ENCODE measurements at places on chromosomes 2 and 18.

DNA sequence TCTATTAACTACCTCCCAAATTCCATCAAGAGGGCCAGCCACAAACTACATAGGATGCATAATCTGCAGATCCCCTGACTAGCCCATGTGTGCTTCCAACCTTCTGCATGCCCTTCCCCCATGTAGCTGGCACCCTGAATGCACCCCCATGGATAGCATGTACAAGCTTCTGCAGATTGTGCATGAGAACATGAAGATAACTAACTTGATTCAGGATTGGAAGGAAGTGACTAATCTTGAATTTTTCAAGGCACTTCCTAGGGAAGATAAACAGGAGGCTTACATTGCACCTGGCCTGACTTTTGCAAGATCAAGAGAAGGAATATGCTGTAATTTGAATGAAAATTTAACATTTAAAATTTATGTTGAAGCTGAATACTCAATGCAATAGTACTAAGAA lies 66.7 kb downstream of the CDC42EP3 start:
- no peak for DNase-seq

DNA sequence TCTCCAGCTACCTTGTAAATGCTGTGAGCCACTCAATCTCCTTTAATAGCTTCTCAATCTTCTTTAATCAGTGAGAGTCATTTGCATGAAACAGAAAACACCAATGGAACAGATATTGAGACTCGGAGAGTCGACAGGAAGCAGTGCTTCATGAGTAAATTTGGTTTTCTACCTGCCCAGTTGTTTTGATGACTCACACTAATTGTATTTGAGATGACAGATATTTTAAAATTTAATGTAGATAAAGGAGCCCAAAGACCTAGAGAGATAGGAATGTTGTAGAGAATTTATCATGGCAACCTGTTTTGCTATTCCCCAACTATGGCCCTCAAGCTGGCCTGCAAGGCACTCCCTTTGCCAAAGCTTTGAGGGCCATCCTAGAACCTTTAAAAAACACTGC lies 119.1 kb downstream of the CDC42EP3 start:
- DNase-seq = no peak

DNA sequence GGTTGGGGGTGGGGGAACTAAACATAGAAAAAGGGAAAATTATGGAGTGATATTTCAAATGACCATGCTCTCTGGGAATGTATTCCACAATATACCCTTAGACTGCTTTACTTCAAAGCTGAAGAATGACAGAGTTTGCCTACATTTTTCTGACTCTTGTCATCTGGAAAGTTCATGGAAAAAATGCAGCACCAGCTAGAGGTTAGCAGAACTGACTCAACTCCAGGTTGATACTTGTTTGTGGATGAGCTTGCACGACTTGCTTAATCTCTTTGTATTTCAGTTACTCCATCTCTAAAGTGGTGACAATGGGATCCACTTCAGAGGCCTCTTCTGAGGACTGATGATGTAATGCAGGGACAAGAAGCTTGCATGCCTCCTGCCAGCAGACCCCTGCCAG lies 824.0 kb upstream of the ID2 start:
- no peak for DNase-seq

DNA sequence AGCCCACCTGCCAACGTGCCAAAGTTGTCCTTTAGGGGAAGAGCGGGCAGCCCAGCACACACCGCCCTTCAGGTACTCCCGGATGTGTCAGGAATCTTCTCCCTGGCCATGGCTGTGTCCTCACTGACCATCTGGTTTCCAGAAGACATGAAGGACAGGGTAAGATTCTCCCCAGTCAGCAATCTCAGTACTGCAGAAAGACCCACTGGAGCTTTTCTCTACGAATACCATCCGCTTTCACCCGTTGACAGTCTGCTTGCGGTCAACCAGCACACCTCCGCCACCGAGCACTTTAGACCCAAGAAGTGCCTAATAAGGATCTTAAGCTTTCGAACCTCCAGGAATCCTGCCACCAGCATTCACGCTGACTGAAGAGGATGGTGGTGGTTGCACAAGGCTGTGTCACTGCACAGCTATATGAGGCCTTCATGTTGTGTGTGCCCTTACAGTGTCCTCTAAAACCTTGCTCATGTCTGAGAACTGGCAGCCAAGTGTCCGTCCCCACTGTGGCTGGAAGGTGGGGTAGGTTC lies 42.7 kb upstream of the ITM2C start:
- no peak for DNase-seq

DNA sequence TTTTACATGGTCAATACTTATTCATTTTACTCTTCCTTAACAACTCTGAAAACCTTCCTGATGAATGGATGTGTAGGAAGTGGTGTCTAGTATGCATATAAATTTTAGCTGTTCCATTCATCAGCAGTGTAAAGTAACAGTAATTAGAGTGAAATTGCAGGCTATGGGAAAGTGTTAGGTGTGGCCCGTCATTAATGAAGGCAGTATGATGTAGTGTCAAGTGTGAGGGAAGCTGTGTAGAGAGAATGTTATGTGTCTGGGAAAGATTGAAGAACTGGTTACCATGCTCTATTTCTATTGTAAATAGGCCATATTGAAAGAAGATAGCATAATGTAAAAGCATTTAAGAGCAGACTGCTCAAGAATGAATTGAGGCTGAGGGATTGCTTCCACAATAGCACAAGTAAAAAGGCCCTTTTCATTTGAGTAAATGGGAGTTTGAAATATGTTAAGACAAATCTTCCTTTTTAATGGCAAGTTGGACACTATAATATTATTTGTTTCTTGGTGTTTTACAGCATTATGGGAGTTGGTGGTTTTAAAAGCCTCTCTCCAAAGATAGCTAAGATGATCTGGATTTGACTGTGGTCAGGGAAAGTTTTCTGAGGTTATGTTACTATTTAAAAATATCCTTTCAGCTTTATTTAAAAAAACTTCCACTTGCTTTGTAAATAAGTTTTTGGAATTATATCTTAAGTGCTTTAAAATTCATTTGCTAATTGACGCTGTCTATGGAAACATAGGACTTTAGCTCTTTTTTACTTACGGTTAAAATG lies 401.0 kb upstream of the ZEB2 start:
- no peak for DNase-seq

DNA sequence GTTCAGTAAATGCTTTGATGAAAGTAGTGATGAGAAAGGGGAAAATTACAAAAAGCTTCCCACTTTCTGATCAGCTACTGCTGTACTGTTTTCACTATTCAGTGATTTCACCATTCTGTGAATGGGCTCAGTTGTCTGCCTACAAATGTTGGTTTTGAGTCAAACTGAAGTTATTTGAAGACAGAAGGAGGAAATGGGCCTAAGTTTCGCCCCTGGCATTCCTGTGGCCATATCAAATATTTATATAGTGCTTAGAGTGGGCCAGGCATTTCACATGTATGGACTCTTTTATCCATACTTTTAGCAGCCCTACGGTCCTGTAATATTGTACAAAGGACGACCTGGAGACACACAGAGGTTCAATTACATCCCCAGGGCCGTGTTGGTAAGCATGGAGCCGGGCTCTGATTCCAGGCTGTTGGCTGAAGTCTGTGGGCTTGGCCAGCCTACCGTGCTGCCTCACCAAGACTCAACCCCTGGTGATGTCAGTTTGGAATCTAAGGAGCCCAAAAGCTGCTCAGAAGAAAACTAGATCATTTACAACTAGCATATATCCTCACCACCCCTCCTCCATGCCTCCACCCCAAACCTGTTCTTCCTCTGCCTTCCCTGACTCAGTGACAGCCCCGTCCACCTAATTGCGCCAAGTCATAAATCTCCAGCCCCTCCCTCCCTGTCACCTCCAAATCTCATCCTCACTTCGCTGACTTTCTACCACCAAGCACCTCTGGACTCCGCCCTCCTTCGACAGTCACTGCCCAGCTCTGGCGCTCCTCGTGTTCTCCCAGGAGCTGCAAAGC lies 10.1 kb upstream of the GRHL1 start:
- no peak for DNase-seq

DNA sequence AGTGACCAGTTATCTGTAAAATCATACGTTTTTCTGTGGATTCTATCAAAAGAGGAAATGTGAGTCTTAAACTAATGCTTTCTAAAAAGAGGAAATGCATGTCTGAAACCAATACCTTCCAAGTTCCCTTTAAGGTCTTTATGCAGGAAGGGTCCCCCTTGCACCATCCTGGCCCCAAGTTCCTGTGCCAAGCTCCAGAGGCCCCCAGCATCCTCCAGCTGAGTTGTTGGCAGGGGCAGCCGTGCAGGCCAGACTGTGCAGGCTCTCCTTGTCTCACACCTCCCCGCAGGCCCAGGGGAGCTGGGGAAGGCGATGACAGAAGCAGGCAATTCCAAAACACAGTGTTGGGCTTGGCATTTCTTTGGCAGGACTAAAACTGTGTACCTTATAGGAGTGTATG lies 39.2 kb downstream of the DPYSL5 start:
- no peak for DNase-seq

DNA sequence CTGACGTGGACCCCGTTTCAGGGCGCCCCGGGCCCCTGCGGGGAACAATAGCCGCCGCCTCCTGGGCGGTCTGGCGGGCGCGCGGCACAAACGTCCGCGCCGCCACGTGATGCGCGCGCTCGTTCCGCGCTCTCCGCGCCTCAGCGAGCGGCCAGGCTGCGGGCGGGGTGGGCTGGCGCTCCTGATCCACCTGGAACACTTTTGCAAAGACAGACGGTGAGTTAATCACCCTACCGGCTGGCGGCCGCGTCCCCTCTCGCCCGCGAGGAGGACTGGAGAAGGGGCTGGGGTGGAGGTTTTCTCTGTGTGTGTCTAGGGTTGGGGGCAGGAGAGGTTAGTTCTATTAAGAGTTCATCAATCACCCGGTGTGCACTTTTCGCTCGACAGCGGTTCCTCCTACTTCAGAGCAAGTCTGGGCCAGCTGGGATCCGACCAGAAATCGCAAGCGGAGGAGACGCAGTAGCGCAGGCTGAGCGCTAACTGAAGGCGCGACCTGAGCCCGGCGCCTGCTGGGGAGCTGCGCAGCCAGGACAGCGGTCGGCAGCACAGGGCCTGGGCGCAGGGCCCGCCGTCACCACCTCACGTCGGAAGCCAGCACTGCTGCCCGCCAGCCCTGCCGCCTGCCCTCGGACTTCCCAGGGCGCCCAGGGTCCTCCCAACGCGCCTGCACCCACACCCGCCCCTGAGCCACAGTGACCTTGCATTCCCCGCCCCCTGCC lies 10.3 kb upstream of the HOXD1 start:
- DNase-seq = no peak

DNA sequence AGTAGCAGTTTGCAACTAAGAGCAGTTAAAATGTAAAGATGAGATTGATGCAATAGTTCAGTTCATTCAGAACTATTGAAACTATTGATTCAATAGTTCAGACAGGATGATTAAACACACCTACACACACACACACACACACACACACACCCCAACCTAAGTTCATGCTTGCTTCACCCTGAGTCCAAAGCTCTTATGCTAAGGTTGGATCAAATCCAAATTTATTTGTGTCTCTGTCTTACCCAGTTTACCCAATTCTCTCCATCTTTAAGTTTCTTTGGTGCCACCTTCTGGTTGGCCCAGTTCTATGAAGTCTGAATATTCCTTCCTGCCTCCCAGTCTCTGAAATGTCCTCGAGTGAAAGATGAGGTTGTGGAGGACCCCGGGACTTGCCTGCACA lies 5.1 kb downstream of the SERPINB8 start:
- DNase-seq = no peak

DNA sequence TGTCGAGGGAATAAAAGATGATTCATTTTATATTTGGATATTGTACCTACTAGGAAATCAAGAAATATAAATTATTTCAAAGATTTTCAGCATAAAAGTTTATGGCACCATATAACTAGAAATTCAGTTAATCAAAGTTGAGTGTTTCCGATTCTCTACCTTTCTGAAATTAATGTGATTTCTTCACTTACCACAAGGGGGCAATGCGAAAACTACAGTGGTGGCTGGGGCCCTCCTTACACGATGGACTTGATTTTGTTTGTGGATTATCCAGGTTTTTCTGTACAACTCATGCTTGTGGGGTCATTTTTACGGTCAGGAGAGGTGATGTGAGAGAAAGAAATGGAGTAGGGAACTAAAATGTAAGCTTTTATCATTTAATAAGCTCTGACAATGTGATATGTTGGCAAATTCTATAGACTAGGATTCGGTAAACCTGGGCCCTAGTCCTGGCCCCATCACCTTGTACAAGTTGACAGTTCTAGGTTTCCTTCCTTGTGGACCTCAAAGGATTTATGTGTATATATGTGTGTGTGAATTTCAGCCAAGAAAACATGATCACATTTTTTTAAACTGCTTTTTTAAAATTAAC lies 47.6 kb downstream of the G6PC2 start:
- DNase-seq = peak; percentile 13

DNA sequence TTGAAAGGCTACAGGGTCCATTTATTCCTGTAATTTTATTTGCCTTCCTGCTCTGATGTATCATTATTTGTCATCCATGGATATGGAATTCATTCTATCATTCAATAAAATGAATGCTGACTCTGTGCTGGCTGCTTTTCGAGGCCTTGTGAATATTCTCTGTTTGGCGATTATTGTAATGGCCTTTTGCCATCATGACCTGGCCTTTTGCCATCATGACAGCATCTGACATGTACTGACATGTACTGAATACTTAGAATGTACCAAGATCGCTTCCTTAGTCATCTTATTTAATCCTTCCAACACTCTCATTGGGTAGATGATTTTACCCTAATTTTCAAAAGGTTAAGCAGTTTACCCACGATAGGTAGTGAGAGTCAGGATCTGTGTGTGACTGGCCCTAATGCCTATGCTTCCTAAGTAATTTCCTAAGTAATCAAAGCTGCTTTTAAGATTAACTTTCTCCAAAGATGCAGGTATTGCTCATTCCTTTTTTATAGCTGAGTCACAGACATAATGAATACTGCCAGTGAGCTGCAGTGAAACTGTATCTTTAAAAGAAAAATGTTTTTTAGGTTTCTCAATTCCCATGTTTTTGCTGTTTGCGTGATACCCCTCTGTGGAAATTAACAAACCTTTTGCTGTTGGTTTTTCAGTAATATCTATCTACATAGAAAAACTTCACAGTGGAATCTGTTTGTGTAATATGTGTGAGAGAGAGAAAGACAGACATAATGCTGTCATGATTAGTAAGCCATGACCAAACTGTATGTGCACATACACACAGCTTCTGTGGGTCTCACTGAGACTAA lies 127.8 kb downstream of the CERS6 start:
- DNase-seq = no peak

GRCh38 chr2:96788442-96789244 lies 27.4 kb upstream of the CNNM3 start:
- no peak for DNase-seq

DNA sequence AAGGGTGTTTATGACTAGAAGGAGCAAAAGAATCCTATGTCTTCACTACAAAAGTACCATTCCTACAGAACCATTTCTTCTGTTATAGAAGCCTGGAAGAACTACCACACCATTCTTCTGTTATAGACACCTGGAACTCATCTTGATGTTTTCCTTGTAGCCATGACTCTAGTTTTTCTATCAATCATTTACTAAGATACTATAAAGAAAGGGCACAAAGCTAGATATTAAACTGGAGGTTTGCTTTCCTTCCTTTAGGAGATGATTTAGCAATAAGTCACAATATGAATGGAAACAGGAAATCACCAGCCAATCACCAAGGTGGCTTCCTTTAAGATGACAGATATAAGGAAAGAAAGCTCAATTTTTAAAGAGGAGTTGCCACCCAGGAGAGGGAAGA lies 100.3 kb upstream of the NEUROD1 start:
- no peak for DNase-seq
